Prostate gland (tissue), 2 donors: ENCODE measurements at places on chromosomes 4 and X. TPM values are rescaled to one million over a fixed set of nuclear protein-coding genes. Genes with fewer than 3 reads are reported as not detected.

- H3K4me3 ChIP-seq = no peak overlapping the region
- no peaks in the 10 kb centered on the region for H3K27me3 ChIP-seq
- no peak overlapping the region for H3K27ac ChIP-seq
These were observed 40.1 kb downstream of the LDB2 start for GRCh38 chr4:16858275-16858752.

DNA sequence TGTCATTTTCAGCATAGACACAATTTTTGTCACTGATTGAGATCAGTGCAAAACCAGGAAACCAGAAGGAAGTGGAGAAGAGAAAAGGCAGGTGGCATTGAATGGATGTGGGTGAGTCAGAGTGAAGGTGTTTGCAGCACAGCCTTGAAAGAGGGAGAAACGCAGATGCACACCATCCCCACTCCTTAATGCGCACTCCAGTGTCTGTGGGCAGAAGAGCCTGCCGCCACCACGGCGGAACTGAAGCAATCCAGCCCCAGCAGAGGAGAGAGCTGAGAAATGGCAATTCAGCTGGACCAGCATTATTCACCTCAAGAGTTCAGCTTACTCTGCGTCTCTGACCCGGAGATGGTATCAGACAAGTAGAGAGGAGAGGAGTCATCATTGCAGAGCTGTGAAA is 393.1 kb upstream of the FRG1 start:
- no peak for DNase-seq
- H3K27ac ChIP-seq = no peak overlapping the region
- no peaks in the 10 kb centered on the region for H3K36me3 ChIP-seq
- H3K4me1 ChIP-seq = no peaks in the 10 kb centered on the region
- no peak overlapping the region for H3K4me3 ChIP-seq
- H3K27me3 ChIP-seq = no peaks in the 10 kb centered on the region

GRCh38 chrX:118682258-118683014 is 45.0 kb upstream of the IL13RA1 start:
- H3K36me3 ChIP-seq = no peaks in the 10 kb centered on the region
- H3K4me3 ChIP-seq = no peak overlapping the region
- no peaks in the 10 kb centered on the region for H3K27me3 ChIP-seq

DNA sequence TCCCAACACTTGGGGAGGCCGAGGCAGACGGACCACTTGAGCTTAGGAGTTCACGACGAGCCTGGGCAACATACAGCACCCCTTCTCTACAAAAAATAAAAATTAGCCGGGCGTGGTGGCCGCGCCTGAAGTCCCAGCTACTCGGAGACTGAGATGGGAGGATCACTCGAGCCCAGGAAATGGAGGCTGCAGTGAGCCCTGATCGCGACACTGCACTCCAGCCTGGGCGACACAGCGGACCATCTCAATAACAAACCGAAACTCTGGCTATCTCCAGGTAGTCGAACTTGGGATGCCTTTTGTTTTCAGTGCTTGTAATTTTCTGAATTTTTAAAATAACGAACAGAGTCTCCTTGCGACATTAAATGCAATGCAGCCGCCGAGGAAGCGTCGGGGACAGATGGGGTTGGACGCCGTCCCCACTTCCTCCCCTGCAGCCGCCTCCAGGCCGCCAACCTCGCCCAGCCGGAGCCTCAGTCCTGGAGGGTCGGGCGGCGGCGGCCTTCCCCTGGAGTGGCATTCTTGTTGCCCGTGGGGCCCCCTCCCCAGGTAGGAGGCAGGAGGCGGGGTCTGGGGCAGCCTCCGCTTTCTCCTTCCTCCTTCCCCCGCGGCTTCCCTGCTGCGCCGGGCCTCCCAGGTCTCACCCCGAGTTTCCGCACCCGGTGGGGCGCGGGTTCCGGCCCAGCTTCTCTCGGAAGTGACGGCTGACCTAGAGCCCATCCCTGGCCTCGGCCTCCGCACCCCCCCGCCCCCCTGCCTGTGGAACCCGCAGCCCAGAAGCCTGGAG is 14.6 kb downstream of the HMX1 start:
- no peaks in the 10 kb centered on the region for H3K4me1 ChIP-seq
- peaks cover 54% of the 10 kb centered on the region for H3K27me3 ChIP-seq
- DNase-seq = no peak
- H3K36me3 ChIP-seq = no peaks in the 10 kb centered on the region
- H3K4me3 ChIP-seq = peak overlapping the region; percentile 8

- peaks cover 30% of the 10 kb centered on the region for H3K27me3 ChIP-seq
- H3K4me3 ChIP-seq = no peak overlapping the region
These were observed 4.7 kb upstream of the MSX1 start for GRCh38 chr4:4854649-4855295.

DNA sequence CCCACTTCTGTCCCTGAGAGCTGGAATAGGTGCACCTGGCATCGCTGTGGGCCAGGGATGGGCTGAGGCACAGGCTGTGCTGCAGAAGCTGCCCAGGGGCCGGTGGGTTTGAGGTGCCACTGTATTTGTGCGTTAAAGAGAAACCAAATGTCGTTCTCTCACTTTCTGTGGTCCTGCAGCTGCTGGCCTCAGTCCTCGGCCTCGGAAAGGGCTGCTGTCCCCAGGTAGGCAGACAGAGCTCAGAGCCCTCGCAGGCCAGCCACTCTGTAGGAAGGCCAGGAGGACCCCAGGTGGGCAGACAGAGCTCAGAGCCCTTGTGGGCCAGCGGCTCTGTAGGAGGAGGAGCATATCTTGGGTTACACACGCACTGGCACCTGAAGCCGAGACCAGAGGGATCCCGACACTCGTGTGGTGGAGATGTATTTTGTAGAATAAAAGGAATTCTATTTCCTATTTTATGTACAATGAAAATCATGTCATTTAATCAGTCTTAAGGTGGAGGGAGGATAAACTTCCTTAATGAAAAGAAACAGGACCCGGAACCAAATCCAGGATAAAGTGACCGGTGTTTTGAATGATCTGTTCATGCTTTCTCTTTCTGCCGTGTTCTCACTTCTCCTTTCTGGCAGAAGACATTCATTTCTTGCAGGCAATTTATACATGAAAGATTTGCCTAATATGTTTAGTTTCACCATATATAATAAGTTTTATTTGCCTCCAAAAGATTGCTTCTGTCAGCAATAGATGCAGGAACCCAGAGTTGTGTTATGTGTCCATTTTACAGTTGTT is 54.4 kb upstream of the HGFAC start:
- H3K27ac ChIP-seq = peak overlapping the region; percentile 90
- H3K27me3 ChIP-seq = no peaks in the 10 kb centered on the region
- H3K4me3 ChIP-seq = peak overlapping the region; percentile 13
- no peak for DNase-seq

- H3K4me1 ChIP-seq = no peaks in the 10 kb centered on the region
- DNase-seq = no peak
- no peaks in the 10 kb centered on the region for H3K36me3 ChIP-seq
- no peak overlapping the region for H3K4me3 ChIP-seq
These were observed 30.6 kb downstream of the PCDH19 start for GRCh38 chrX:100379388-100379986.

- no peak for DNase-seq
- no peak overlapping the region for H3K27ac ChIP-seq
- no peaks in the 10 kb centered on the region for H3K36me3 ChIP-seq
- H3K27me3 ChIP-seq = no peaks in the 10 kb centered on the region
These were observed 164.7 kb downstream of the DCLK2 start for GRCh38 chr4:150242820-150243458.

- DNase-seq = no peak
- H3K27me3 ChIP-seq = no peaks in the 10 kb centered on the region
- H3K4me3 ChIP-seq = no peak overlapping the region
- H3K4me1 ChIP-seq = no peaks in the 10 kb centered on the region
- no peak overlapping the region for H3K27ac ChIP-seq
These were observed 123.6 kb downstream of the SH3RF1 start for GRCh38 chr4:169147191-169147590.

- H3K4me1 ChIP-seq = no peaks in the 10 kb centered on the region
- H3K36me3 ChIP-seq = no peaks in the 10 kb centered on the region
- no peak overlapping the region for H3K27ac ChIP-seq
- no peaks in the 10 kb centered on the region for H3K27me3 ChIP-seq
These were observed 97.7 kb downstream of the DNAAF6 start for GRCh38 chrX:107304141-107304540.

DNA sequence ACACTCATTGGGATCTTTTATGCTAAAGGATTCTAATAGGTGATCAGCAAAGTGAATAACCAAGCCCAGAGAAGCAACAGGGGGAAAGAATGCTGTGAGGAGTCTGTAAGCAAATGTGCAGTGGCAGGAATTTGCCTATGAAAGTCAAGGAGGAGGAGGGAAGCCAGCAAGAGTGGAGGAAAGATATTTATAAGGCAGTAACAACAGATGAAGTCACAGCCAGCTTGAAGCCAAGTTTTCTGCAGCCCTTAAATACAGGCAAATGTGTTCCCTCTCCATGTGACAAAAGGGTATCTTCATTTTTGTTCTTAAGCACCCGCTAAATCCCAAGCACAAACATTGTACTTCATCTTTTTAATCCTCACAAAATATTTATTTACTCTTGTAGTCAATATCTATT is 275.0 kb upstream of the CLNK start:
- no peaks in the 10 kb centered on the region for H3K4me1 ChIP-seq
- no peaks in the 10 kb centered on the region for H3K36me3 ChIP-seq
- H3K27ac ChIP-seq = no peak overlapping the region

DNA sequence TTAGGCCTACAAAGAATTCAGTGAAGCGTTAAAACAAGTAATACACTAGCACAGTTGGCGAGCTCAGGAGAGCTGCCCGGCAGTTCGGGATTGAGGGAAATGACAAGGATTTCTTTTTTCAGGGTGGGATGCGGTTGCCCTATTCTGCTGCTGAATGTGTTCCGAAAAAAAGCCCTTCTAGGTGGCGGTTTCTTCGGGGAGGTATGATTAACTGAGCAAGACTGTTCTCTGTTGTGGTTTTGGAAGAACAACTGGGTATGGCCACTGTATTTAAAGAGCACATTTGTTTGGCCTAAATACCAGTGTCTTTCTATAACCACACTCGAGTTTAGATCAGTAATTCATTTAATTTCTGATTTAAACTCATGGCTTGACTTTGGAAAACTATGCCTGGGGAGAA is 459.7 kb upstream of the FAT1 start:
- no peaks in the 10 kb centered on the region for H3K36me3 ChIP-seq
- H3K4me1 ChIP-seq = no peaks in the 10 kb centered on the region
- no peak overlapping the region for H3K27ac ChIP-seq
- no peak for DNase-seq
- H3K27me3 ChIP-seq = no peaks in the 10 kb centered on the region
- H3K4me3 ChIP-seq = no peak overlapping the region

DNA sequence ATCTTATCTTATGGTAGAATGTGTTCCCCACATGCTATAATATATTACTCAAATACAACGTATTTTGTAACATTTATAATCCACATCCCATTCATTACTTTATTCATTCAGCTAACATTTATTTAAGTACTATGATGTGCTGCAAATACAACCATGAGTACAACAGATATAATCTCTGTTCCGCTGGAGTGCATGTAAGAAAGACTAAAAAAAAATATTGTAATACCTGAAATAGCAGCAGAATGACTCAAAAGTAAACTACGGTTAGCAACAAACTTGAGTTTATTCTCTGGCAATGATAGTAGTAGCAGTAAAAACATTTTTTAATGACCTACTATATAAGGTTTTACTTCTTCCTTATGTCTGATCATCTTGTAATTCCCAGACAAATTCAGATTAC is 1776.3 kb downstream of the STIM2 start:
- no peak overlapping the region for H3K4me3 ChIP-seq

- H3K4me3 ChIP-seq = no peak overlapping the region
- H3K36me3 ChIP-seq = no peaks in the 10 kb centered on the region
- H3K27me3 ChIP-seq = no peaks in the 10 kb centered on the region
- no peak for DNase-seq
- no peaks in the 10 kb centered on the region for H3K4me1 ChIP-seq
- H3K27ac ChIP-seq = no peak overlapping the region
These were observed 379.9 kb upstream of the LCORL start for GRCh38 chr4:18401425-18401824.

DNA sequence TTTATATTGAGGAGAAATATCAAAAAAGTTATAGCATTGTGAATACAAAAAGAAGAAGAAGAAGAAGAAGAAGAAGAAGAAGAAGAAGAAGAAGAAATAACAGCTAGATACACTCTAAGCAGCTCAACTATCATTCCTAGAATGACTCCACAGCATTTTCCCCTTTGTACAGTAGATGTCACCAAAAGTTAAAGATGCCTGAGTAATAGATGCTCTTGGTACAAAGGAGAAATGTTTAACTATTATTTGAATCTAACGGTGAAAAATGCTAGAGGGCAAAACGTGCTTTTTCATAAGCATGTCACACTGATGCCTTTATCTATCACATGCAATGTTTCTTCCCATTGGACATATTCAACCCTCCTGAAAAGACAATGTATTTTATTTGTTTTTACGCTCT is 178.4 kb upstream of the GPRIN3 start:
- no peaks in the 10 kb centered on the region for H3K4me1 ChIP-seq
- no peaks in the 10 kb centered on the region for H3K27me3 ChIP-seq
- H3K4me3 ChIP-seq = no peak overlapping the region
- no peaks in the 10 kb centered on the region for H3K36me3 ChIP-seq

- no peaks in the 10 kb centered on the region for H3K4me1 ChIP-seq
- H3K36me3 ChIP-seq = no peaks in the 10 kb centered on the region
- DNase-seq = no peak
- no peak overlapping the region for H3K27ac ChIP-seq
These were observed 149.0 kb downstream of the CXXC4 start for GRCh38 chr4:104345598-104346242.

DNA sequence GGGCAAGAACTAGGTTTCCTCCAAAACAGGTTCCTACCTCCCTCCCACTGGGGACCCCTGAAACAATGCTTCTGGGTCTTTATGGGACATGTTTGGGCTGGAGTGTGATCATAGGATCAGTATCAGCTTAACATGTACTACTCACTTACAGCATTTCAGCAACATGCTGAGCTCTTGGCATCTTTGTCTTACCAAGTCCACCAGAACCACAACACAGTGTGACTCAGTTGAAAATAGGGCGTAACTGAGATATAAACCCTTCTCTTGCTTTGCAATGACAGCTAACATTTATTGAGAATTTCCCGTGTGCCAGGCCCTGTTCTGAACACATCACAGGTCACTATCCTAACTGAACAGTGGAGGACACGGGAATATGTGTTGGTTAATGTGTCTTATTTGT is 218.5 kb upstream of the LNX1 start:
- no peaks in the 10 kb centered on the region for H3K4me1 ChIP-seq
- no peak overlapping the region for H3K27ac ChIP-seq
- no peaks in the 10 kb centered on the region for H3K27me3 ChIP-seq
- H3K36me3 ChIP-seq = no peaks in the 10 kb centered on the region

- no peaks in the 10 kb centered on the region for H3K27me3 ChIP-seq
- no peak overlapping the region for H3K4me3 ChIP-seq
- DNase-seq = no peak
- H3K27ac ChIP-seq = no peak overlapping the region
These were observed 32.1 kb downstream of the TAPT1 start for GRCh38 chr4:16194214-16194613.

Gene IL3RA
- total RNA-seq = 3.3 TPM

Gene ADH6
- total RNA-seq = not detected

Gene FAT4
- 10.3 TPM for total RNA-seq

Gene RNF128
- total RNA-seq = 1.9 TPM

Gene EBP
- total RNA-seq = 37.8 TPM

Gene PAGE2
- total RNA-seq = 12.8 TPM

Gene TSPAN7
- 16.4 TPM for total RNA-seq

Gene WWC2
- total RNA-seq = 17.6 TPM

Gene RHOXF2B
- not detected for total RNA-seq

Gene HPSE
- total RNA-seq = 0.82 TPM

Gene TEX13B
- not detected for total RNA-seq
